ENCODE measurements at places on chromosomes 2 and 18.
A peak's percentile ranks its signal among the peaks of the same experiment; 100 is the strongest.

DNA sequence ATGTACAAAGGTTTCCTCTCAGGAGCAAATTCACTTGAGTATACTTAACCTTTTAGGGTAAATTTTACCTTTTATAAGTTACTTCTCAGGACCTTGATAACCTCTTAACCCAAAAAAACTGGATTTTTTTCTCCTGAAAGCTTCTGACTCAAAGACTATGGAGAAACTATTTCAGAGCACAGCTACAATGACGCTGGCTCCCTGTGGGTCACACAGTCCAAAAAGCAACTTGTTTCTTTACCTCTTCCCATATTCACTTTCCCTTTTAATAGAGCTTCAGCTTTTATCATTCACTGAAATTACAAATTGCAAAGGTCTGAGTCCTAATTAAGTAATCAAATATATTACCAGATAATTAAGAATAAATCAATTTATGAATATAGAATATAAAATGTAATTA, 32.4 kb downstream of the GTF3C3 start:
- no peak for DNase-seq

- DNase-seq = no peak
Observed at GRCh38 chr2:16123421-16123820, 183.1 kb downstream of the MYCN start.

- DNase-seq = peak; percentile 71
Observed at GRCh38 chr18:31579375-31579774, 12.3 kb upstream of the TTR start.

DNA sequence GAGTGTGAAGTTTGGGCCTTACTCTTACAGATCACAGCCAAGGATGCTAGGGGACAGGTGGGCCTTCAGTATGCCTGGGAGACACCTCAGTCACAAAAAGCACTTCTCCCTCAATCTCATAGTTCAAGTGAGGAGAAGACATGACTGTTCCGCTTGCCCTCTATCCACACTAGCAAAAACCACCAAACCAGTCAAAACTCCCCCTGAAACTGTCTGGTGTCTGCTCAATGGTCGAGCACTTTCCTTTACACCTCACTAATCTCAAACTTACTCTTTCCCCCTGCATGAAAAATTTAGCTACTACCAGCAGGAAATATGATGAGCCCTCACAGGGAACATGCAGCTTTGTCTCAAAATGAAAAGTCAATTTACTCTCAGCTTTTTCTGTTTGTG, 232.2 kb downstream of the TRIB2 start:
- DNase-seq = no peak

GRCh38 chr18:51448949-51449348, 251.5 kb upstream of the MEX3C start:
- no peak for DNase-seq

DNA sequence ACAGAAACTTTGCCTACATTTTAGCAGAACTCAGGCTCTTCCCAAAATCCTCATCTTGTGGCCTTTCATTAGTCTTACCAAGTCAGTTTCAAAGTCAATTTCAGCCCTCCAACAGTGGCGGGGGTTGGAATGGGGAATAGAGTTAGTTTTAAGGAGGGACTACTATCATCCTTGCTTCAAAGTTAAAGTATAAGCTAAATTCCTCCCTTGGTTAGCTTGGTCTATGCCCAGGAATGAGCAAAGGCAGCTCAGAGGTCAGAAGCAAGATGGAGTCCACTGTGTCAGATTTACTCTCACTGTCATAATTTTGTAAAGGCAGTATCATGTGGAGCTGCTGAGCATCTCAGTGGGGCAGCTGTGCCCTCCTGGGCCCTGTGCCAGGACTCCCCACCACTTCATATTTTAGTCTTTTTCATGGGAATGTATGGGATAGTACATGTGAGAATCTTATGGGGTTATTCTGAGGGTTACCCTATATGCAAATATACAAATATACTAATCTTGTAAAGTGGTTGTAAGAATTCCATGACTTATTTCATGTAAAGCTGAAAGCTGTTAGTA, 145.2 kb upstream of the MMADHC start:
- no peak for DNase-seq

- peak; percentile 66 for DNase-seq
Observed at GRCh38 chr2:3377279-3377611, 373 bp downstream of the EIPR1 start.

Data from NCI-H82 (cell line).